ENCODE measurements at places on chromosomes 11 and 22.
A peak's percentile ranks its signal among the peaks of the same experiment; 100 is the strongest.

DNA sequence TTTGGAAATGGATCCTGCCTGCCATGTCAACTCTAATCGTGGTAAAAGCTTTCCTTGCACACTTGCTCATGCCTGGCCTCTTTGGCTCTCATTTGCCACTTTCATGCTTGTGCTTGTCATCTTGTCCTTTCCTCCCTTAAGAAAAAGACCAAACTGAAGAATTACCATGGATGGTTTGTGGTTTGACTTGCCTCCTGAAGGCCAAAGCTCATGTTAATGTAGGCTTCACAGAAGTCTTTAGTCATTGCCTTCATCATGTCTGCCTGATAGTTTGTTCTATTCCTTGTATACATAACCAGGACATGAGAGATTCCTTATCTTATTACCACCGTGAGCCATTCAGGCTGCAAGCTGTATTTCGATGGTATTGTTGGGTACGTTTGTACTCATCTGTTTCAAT, 17.3 kb downstream of the TEAD1 start:
- DNase-seq = no peak

DNA sequence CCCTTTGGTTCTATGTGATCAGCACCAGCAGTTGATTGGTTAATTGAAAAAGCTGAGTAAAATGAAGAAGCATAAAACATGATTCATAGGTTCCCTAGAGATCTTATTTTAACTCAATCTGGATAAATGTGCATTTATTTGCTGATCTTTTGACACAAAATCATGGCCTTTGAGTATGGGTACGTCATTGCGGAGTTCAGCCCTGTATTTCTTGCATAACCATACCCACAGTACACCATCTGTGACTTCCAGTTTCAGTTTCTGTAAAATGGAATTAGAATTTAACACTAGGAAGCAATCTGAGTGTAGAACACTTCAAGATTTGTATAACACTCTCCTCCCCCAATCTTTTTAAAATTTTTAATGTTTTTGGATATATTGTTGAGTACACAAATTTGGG, 358.2 kb downstream of the DDX10 start:
- DNase-seq = no peak

DNA sequence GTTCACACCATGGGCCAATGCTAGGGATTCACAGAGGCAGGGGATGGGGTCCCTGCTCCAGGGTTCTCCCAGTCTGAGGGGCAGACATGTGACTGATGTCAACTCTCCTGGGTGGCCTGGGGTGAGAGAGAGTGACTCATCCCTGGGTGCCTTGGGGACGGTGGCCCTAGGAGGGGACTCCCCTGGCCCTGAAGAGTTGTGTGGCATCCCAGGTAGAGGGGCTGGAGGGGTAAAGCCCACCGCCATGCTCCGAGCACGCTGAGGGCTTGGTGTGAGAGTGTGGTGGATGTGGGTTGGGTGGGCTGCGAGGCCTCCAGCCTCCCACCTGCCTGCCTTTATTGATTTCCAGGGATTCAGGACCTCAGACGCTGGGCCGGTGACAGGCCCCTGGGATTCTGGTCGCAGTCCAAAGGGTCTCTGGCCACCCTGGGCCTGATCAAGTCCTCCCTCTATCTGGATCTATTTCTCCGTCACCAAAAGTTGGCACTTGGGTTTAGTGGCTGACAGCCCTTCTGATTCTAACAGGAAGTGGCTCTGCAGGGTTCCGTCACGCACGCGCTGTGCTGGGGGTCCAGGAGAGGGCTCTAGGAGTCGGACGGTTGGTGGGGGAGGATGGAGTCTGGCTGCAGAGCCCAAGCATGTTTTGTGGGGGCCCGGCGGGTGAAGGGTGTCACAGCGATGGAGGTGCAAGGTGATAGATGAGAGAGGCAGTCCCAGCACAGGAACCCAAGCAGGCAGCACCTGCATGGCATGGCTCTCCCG, 27.3 kb upstream of the WNT7B start:
- no peak for DNase-seq

GRCh38 chr11:134742956-134743819, 331.1 kb upstream of the B3GAT1 start:
- no peak for DNase-seq

DNA sequence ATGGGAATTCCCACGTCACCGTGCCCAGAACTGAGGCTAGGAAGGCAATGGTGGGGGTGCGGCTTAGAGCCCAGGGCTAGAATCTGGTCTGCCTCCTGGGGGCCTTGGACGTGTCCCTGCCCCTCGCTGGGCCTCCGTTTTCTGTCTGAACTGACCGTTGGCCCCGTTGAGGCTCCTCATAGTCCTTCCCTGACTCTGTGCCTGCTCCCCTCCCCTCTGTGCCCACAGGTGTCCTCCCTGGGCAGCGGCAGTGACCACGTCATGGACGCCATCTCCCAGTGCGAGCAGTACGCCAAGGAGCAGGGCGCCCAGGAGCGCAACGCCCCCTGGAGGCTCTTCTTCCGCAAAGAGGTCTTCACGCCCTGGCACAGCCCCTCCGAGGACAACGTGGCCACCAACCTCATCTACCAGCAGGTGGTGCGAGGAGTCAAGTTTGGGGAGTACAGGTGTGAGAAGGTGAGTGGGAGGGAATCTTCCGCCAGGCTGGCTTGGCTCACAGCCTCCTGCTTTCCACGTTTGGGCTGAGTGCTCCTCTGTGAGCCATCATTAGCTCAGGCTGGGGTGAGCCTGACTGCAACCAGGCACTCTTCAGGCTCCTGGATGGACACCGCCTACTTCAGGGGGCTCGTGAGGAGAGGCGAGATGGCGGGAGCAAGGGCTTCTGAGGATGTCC, 63.9 kb downstream of the MYO7A start:
- peak; percentile 67 for DNase-seq

DNA sequence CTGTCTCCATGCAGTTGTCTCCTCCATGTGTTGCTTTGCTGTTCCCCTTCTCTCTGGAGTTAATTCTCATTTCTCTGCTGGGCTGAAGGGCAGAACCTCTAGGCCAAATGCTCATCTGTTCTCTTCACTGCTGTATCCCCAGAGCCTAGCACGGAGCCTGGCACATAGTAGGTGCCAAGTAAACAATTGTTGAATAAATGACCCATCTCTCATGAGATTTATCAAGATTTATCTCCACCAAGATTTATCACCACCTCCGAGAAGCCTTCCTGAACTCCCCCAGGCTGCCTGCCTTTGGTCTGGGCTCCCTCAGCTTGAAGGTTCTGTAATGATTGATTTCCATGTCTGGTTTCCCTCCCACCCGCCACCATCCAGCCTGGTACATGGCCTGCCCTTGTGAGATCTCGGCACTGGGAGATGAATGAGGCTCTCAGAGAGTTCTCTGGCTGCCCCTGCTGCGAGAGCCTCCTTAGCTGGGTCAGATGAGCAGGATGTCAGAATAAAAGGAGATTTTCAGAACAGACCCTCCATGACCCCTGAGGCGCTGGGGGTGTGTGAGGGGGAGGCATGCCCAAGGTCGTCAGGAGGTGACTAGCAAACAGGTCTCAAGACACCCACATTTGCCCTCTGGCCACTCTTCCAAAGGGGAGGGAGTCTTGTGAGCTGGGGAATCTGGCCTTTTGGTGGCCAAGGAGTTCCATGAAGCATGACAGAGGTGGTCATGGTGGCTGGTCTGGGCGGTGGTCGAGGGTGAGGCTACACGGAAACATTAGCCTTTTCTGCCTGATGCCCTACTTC, 2.4 kb upstream of the GDPD5 start:
- DNase-seq = no peak

- no peak for DNase-seq
Observed at GRCh38 chr11:61122761-61123160, 20.5 kb downstream of the CD5 start.

DNA sequence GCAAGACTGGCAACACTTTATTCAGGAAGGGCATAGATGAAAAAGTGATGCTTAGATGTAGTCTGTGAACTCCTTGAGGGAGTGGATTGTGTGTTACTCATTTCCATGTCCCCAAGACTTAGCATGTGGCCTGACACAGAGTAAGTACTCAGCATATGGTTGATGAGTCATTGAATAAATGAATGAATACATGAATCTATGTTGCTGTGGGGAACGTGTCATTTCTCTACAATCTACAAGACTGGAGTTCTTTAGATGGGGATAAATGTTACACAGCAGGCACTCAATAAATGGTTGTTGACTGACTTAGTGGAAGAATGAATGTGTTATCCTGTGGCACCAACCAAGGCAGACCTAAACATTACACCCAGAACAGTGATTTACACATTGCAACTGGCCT, 17.9 kb downstream of the BPIFC start:
- no peak for DNase-seq

GRCh38 chr22:23222033-23222792, 41.9 kb downstream of the BCR start:
- no peak for DNase-seq

GRCh38 chr11:124751391-124751740, 689 bp downstream of the VSIG2 start:
- no peak for DNase-seq

GRCh38 chr11:20118209-20118608, 42.1 kb downstream of the DBX1 start:
- DNase-seq = no peak

DNA sequence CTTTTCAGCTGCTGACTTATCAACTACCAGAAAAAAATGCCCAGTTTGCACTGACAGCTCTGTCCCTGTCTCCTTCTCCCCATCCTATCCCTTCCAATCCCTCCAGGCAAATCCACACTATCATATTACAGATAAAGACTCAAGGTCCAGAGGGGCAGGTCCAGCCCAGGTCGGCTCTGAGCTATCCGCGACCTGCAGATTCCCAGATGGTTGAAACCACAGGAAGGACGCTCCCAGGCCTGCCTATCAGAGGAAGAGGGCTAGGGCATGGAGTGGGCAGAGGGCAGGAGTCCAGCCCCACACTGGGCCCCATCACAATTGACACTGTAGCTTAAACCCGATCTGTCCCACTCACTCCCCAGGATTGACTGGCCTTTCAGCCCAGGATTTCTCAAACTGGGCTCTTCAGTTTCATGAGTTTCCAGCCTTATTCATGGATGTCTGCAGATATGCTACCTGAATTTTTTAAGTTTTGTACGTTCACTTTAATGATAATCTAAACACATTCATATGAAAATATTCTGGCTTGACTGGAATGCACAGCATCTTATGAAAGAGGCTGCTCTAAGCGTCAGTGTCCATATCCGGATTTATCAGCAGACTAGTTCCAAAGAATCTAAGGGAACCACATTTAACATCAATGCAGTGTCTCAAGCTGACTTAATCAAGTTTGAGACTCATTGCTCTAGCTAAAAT, 16.4 kb upstream of the FCHSD2 start:
- DNase-seq = no peak

DNA sequence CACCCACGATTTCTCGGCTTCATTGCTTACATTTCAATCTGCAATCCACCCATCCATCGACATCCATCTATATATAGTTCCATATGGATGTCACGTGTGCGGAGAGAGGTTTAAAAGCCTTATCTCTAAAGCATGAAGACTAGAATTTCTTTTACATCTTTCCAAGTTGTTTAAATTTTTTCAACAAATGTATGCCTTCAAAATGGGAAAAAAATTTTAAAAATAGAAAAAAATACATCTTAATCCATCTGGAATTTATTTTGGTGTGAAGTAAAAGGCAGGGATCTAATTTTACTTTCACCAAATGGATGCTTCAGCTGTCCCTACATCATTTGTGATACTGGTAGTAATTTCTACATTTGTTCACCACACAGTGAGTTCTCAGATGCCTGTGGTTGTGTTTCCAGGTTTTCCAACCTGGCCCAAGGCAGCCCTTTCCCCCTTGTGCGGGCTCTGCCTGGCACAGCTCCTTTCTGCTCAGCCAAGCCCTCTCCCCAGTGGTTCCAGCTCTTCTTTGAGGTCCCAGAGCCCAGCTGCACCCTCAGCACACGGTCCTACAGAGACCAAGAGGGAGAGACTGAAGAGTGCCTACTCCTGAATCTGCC, 37.6 kb upstream of the KLHL35 start:
- no peak for DNase-seq

GRCh38 chr11:117219001-117219400, 12.9 kb downstream of the PCSK7 start:
- no peak for DNase-seq

DNA sequence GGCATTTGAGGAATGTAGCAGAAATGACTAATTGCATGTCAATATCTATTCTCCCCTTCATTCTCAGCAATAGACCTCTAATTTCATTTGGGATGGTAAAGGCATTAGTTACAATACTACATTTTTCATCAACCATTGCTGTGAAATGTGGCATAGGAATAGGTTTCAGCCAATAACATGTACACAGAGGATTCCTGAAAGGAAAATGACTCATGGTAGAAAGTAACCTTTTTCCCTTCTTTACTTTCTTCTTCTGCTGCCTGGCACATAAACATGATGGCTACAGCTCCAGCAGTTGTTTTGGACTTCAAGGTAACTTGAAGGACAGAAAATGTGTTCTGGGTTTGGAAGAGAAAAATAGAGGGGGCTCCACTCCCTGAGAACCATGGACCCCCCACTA, 231.8 kb upstream of the CTSC start:
- DNase-seq = no peak

GRCh38 chr11:133835593-133836548, 9.4 kb downstream of the SPATA19 start:
- no peak for DNase-seq

DNA sequence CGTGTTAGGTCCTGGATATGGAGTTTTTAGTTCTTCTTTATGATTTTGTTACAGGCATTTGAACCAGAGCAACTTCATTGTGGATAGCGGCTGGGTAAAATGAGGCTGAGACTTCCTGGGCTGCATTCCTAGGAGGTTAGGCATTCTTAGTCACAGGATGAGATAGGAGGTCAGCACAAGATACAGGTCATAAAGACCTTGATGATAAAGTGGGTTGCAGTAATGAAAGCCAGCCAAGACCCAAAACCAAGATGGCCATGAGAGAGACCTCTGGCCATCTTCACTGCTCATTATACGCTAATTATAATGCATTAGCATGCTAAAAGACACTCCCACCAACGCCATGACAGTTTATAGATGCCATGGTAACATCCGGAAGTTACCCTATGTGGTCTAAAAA, 23.4 kb upstream of the CLMP start:
- DNase-seq = no peak

- DNase-seq = no peak
Observed at GRCh38 chr11:2558861-2559526, 114.2 kb downstream of the KCNQ1 start.

DNA sequence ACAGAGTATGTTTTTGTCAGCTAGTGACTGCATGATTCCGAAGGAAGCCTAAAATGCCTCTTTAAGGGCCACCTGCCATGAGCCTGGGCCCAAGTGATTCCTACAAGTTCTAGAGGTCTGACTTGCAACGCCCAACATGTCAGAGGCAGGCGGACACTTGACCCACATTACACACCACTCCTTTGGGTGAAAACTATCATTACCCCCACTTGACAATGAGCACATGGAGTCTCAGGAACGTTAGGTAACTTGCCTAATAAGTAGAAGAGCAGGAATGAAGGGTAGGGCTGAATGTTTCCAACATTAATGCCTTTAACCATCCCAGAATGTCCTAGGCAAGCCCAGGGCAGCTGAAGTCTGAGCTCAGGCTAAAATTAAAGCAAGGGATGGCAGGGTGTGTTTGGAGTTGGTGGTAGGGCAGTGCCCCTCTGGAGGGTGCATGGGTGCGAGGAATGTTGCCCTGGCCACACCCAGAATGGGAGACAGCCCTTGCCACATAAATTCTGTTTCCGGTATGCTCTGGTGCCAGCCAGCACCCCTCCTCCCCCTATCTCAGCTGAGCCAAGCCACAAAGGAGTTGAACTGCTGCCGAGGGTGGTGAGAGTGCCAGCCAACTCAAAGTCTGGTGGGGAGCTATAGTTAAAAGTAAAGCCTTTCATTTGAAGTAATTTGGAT, 2.5 kb downstream of the PLAAT2 start:
- DNase-seq = peak; percentile 38

GRCh38 chr11:59992425-59992824, 24.6 kb upstream of the OOSP4B start:
- no peak for DNase-seq

- peak; percentile 77 for DNase-seq
Observed at GRCh38 chr22:20130731-20131596, 640 bp upstream of the ZDHHC8 start.

Measured in stimulated activated effector memory CD8-positive, alpha-beta T cell treated with anti-CD3 and anti-CD28 coated beads, Interleukin-12 subunit alpha, Interleukin-12 subunit beta, amount 100 ng/mL, for 72 hours (primary cell).